ENCODE measurements at places on chromosomes 11 and 22.

- DNase-seq = no peak
Observed at GRCh38 chr22:29830585-29830984, 7.5 kb downstream of the ASCC2 start.

DNA sequence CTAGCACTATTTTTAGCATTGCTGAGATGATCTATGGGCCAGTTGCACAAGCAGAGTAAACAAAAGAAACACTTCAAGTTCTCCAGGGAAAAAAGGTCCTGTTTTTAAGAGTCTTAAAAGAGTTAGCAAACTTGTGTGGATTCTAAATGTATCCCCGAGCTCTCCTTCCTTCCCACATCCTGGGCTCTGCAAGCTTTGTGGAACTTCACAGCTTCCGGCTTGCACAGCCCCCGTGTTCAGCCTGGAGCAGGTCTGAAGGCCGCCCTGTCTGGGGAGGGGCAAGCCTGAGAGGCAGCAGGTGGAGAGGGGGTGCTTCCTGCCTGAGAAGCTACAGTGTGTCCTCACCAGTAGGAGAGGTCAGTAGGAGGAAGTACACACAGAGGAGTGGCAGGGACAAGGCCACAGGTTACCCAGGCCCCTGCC lies 35.1 kb upstream of the SUSD2 start:
- DNase-seq = no peak

GRCh38 chr11:36400766-36401455 lies 104.8 kb downstream of the PRR5L start:
- DNase-seq = no peak

GRCh38 chr22:37708580-37709444 lies 12.0 kb downstream of the TRIOBP start:
- DNase-seq = no peak

- DNase-seq = no peak
Observed at GRCh38 chr22:26894766-26895485, 237.5 kb downstream of the MIAT start.

DNA sequence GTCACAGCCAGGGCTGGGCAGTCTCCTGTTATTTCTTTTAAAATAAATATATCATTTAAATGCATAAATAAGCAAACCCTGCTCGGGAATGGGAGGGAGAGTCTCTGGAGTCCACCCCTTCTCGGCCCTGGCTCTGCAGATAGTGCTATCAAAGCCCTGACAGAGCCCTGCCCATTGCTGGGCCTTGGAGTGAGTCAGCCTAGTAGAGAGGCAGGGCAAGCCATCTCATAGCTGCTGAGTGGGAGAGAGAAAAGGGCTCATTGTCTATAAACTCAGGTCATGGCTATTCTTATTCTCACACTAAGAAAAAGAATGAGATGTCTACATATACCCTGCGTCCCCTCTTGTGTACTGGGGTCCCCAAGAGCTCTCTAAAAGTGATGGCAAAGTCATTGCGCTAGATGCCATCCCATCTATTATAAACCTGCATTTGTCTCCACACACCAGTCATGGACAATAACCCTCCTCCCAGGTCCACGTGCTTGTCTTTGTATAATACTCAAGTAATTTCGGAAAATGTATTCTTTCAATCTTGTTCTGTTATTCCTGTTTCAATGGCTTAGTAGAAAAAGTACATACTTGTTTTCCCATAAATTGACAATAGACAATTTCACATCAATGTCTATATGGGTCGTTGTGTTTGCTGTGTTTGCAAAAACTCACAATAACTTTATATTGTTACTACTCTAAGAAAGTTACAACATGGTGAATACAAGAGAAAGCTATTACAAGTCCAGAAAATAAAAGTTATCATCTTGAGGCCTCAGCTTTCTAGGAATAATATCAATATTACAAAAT lies 13.4 kb downstream of the OR51B4 start:
- DNase-seq = no peak

DNA sequence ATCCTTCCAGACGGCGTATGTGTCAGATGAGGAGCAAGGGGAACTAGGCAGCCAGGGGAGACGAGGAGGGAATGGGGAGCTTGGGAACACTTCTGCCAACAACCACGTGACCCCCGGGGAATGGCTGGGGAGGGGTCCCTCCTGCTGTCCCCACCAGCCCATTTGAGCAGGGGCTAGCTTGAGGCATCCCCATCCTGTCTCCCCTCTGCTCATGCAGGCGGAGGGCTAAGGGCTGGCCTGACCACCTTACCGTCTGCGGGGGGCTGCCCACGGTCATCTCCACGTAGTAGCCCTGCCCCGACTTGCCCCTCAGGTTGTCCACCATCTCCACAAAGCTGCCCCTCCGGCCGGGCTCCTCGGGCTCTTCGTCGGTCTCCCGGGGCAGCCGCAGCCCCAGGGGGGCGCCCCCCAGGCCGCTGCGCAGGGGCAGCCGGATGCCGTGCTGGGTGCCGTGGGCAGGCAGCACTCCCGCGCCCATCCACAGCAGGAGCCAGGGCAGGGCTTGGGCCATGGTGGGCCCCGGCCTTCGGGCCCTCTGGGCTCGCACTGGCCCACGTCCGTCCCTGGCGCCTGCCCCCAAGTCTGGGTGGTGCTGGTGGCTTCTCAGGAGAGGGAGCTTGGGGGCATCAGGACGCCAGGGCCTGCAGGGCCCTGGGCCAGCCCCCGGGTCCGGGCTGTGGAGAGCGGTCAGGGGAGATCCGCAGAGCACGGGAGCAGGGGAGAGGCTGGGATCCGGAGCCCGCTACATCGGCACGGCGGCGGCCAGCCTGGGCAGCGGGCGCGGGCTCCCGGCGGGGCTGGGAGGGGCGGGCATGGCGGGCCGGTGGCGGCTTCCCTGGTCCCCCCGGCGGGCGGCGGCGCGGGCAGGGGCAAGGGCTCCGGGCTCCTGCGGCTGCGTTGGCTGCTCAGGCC lies 515 bp downstream of the BACE1 start:
- DNase-seq = no peak

- DNase-seq = no peak
Observed at GRCh38 chr11:47131136-47131535, 45.5 kb downstream of the ARFGAP2 start.

- no peak for DNase-seq
Observed at GRCh38 chr11:70616317-70616716, 218.0 kb downstream of the CTTN start.

- DNase-seq = no peak
Observed at GRCh38 chr11:59510941-59511589, at the start of gene OR4D9. TSS of gene OR4D9 (plus strand) at chr11:59511539. CDS start at chr11:59514913, 3,374 bp downstream.

- no peak for DNase-seq
Observed at GRCh38 chr22:24068717-24069297, 57.7 kb downstream of the CABIN1 start.

DNA sequence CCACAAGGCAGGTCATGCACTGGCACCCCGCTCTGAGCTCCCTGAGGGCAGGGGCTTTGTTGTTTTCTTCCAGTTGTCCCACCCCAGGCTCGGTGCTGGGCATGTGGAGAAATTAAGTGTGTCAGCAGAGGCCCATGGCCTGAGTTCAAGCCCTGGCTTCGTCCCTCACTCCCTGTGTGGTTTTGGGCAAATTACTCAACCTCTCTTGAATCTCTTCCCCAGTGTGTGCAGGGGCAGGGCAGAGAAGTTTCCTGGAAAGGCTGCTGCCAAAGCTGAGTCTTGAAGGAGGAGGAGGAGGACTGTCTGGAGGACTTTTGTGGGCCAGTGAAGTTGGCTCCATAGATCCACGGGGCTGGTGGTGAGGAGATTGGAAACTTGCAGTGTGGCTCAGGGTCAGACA lies 138.1 kb upstream of the E2F8 start:
- no peak for DNase-seq

GRCh38 chr22:17235149-17235655 lies 16.0 kb upstream of the ADA2 start:
- DNase-seq = no peak

DNA sequence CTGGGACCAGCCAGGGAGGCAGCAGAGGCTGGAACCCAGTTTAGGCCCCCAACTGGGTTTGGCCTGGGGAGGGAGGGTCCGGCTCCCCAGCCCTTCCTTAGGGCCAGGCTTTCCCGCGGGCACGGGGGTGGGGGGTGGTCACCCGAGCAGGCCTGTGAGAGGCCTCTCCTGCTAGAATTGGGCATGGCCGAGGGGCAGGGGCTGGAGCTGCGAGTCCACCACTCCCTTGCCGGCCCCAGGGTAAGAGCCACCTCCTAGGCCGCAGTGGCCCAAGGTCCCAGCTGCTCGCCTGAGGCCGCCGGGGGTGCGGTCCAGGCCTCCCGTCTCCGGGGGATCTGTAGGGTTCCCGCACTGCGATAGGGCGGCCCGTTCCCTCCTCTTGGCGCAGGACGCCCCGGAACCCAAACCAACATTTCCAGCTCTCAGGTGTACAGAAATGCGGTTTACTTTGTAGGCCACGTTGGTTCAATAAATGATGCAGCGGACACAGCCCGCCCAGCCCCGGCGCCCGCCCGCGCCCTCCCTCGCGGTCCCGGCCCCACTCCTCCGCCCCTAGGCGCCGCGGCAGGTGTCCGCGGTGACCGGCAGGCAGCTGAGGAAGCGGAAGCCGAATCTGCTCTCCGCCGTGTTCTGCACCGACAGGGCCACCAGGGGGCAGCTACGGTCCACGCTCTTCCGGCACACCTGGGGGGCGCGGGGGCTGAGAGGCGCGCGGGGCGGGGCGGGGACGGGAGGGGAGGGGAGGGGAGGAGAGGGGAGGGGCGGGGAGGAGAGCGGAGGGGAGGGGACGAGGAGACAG lies 5.9 kb downstream of the LMNTD2 start:
- no peak for DNase-seq

- no peak for DNase-seq
Observed at GRCh38 chr11:44737245-44738085, 10.7 kb downstream of the TSPAN18 start.

GRCh38 chr11:105230586-105230985 lies 91.0 kb upstream of the CARD18 start:
- no peak for DNase-seq

DNA sequence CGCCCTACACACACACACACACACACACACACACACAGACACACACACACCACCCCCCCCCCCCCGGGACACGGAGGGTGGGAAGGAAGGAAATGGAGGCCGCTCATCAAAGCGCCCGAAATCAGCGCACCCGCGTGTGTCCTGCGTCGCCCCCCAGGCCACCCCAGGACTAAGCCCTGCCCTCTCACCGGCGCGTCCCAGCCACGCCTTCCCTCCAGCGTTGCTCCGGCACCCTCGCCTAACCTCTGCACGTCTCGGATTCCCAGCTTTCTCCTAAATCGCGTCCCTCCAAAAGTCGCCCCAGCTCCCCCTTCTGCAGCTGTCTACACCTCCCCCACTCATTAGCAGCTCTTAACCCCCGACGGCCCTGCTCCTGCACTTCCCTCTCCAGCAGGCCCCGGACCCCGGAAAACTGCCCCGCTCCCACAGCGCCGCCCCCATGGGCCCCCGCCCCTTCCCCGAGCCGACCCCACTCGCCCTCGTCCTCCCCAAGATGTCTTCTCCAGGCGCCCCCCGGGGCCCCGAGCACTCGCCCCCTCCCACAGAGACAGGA lies 557 bp downstream of the PACSIN2 start:
- no peak for DNase-seq

DNA sequence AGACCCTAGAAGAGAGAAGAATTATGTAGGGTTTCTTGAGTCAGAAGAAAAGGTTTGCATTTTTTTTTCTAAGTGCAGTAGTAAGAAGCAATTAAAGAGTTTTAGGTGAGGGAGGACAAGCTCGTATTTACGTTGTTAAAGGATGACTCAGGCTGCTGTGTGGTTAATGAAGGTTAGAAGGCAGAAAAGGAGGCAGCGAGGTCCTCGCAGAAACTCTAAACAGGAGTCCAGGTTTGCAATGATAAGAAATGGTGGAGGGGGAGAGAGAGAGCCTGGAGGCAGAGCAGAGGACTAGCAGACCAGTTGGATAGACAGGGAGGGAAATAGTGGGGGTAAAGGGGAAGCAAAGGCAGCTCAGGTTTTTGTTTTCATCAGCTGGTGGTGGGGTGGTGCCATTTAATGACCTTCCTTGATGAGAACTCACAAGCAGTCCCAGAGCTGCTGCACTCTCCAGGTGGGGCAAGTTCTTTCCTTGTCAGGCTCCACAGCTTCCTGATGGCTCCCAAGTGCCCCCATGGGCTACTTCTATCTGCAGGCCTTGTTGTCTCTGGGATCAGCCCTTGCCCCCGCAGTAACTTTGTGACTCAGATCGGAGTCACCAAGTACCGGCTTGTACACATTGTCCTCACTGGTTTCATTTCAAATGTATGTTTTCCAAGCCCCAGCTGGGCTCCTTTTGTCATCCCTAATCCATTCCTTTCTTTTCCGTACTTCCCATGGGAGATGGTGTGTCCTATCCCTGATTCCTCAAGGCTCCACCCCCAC lies 8.3 kb upstream of the INSC start:
- DNase-seq = no peak

DNA sequence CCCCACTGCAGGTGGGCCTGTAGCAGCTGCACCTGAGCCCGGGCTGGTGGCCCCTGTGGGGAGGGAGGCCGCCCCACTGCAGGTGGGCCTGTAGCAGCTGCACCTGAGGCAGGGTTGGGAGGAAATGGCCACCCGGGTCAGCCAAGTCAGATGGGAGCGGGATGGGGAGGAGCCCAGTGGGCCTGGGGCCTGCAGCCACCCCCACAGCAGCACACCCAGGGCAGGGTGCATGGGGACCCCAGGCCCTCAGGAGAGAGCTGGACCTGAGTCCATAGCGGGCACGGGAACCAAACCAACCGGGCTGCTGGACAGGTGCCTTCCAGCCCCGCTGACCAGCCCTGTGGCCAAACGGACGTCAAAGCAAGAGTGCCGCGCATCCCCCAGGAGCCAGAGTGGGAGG lies 61.7 kb downstream of the BRD1 start:
- DNase-seq = peak; percentile 48

- DNase-seq = no peak
Observed at GRCh38 chr11:78706551-78706950, 131.9 kb upstream of the NARS2 start.

DNA sequence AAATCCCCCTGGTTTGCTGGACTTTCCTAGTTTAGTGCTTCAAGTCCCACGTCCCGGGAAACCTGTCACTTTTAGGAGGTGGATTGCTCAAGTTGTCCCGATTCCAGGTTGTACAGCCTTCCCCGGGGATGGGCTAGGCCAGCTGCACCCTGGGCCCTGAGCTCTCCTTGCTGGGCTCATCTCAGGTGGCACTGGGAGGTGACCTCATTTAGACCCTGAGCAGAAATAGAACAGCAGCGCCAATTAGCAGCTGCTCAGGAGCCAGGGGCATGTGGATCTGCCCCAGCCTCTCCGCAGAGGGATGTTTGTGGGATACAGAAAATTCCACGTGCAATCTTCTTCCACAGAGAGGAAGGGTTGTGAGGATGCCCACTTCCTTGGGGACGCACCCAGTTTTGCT lies 9.6 kb upstream of the CERK start:
- no peak for DNase-seq

- no peak for DNase-seq
Observed at GRCh38 chr11:87366763-87367405, 329.1 kb downstream of the TMEM135 start.

GRCh38 chr11:112318184-112318591 lies 57.5 kb upstream of the PLET1 start:
- DNase-seq = no peak

DNA sequence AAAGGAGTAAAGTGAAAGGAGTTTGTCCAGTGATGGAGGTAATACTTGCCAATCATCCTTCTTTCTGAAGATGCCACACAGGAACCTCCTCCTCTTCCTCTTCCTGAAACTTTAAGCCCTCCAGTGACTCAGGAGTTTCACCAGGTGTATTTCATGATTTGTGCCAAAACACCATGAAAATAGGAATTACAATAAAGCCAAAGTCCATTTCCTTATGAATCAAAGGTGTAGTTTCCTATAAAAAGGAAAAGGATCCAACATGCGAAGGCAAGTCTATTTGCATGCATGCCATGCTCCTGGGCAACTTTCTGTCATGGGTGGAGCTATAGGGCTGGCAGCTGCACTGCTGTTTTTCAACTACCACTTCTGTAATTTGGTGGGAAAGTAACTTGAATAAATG lies 9.8 kb upstream of the POU2AF1 start:
- DNase-seq = no peak

Measured in RWPE2 (cell line).